ENCODE measurements at places on chromosomes 5 and 9. TPM values are rescaled to one million over a fixed set of nuclear protein-coding genes. Genes with fewer than 3 reads are reported as not detected.
A peak's percentile ranks its signal among the peaks of the same experiment; 100 is the strongest.

GCNT4 gene
- polyA plus RNA-seq: 27.4 TPM

GPR150 gene
- polyA plus RNA-seq: 0.90 TPM

PCDHB10 gene
- polyA plus RNA-seq: 2.9 TPM

MYORG gene
- 60.9 TPM for polyA plus RNA-seq

SPATA31E1 gene
- 0.48 TPM for polyA plus RNA-seq

NPR2 gene
- 15.3 TPM for polyA plus RNA-seq

DNA sequence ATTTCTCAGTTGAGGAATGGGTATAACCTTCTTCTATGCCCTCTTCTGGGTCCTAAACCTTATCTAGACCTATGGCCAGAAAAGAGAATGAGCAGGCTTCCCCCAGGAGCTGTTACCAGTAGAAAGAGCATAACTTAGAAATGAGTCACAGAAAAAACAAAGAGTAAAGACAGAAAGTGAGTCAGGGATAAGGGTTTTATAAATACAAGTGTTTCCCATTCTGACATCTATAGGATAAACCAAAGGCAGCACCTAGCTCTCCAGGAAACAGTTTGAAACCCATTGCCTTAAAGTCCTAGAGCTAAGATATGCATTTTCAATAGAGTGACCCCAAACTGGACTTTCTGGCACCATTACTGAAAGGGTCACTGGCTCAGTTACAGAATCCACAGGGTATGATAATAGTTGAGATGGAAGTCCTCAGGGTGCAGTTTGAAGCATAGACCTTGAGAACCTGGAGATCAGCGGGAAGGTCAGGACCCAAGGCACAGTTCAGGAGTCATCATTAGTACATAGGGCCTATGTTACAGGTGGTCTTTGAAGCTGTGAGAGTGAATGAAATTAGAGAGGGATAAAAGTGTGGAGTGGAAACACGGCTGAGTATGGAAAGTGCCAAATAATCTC lies 42.7 kb upstream of the LIFR start:
- no peaks in the 10 kb centered on the region for H3K36me3 ChIP-seq
- peaks cover 3% of the 10 kb centered on the region for H3K27me3 ChIP-seq
- no peak overlapping the region for H3K4me3 ChIP-seq
- DNase-seq: no peak
- no peaks in the 10 kb centered on the region for H3K4me1 ChIP-seq
- H3K27ac ChIP-seq: no peak overlapping the region

GRCh38 chr9:110669433-110669832 lies 842 bp downstream of the MUSK start:
- no peak for DNase-seq
- H3K4me3 ChIP-seq: peak overlapping the region; percentile 9
- no peaks in the 10 kb centered on the region for H3K27me3 ChIP-seq
- no peaks in the 10 kb centered on the region for H3K36me3 ChIP-seq
- no peaks in the 10 kb centered on the region for H3K4me1 ChIP-seq

DNA sequence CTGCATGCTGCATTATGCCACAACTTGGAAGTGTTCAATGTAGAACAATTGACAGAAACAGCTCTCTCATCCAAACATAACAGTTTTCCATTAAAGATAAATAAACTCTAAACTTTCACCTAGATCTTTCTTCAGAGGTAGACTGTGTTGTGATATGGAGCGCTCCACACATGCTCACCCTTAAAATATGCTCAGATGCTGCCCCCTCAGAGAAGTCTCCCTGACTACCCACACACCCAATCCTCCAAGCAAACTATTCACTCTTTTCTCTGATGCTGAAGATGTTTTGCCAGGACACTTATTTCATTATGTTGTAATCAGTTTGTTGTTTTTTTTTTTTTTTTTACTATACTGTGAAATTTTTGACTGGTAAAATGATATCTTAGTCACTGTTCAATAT lies 206.6 kb upstream of the RASA1 start:
- DNase-seq: no peak
- no peaks in the 10 kb centered on the region for H3K27me3 ChIP-seq
- no peaks in the 10 kb centered on the region for H3K4me1 ChIP-seq
- no peak overlapping the region for H3K27ac ChIP-seq
- no peaks in the 10 kb centered on the region for H3K36me3 ChIP-seq

DNA sequence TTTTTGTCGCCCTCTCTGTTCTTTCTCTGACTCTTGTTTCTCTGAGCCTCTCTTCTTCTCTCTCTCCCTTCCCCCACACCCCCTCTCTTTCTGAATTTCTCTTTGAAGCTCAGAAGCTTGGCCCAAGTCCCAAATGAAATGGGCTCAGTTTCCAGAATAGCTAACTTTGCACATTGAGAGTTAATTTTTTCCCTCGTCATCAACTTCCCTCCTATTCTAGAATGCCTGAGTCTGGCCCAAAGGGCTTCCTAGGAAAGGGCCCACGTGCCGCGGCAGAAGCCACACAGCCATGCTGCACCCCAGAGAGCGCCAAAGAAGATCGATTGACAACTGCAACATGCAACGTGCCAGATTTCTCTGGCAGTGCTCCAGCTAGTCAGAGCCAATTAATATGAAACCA lies 588.8 kb upstream of the KLF4 start:
- H3K36me3 ChIP-seq: no peaks in the 10 kb centered on the region
- H3K27me3 ChIP-seq: no peaks in the 10 kb centered on the region
- no peak for DNase-seq
- no peak overlapping the region for H3K27ac ChIP-seq
- H3K4me3 ChIP-seq: no peak overlapping the region
- H3K4me1 ChIP-seq: no peaks in the 10 kb centered on the region

DNA sequence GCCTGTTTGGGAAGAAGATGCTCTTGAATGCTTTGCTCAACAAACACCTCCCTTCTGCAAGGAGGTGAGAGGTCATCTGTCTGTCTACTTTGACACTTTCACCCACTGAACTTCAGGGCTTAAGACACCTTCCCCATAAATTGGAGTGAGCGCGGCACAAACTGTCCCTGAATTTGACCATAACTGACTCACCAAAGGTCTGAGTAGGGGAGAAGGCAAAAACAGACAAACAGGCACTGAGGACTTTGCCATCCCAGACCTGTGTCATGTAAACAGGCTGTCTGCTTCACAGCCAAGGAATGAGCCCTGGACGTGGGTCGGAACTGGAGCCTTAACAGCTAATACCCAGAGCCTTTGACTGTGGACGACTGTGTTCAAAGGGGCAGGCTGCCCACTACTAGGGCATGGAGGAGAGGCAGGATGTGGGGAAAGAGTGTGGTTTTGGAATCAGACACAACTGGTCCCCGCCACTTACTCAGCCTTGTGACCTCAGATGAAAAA lies 320.9 kb upstream of the KLF4 start:
- no peak overlapping the region for H3K4me3 ChIP-seq
- H3K27ac ChIP-seq: no peak overlapping the region
- H3K36me3 ChIP-seq: no peaks in the 10 kb centered on the region
- no peaks in the 10 kb centered on the region for H3K4me1 ChIP-seq

DNA sequence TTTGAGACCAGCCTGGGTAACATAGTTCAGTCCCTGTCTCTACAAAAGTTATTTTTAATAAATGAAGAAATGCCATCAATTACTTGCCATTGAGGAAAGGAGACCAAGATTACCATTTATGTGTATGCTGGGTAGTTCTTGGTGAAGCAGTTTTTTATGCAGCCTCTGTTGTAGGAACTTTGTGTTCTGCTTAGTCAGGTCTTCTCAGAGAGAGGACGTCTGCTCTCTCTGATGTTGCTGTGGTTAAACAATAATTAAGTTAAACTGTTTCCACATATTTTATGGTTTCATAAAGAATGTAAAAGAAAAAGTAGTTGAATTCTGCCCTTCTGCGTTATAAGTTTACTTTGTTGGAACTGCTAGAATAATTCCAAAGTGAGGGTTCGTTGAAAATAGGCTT lies 210.5 kb downstream of the KDM4C start:
- H3K27me3 ChIP-seq: no peaks in the 10 kb centered on the region
- H3K4me3 ChIP-seq: no peak overlapping the region
- DNase-seq: peak; percentile 44
- H3K27ac ChIP-seq: no peak overlapping the region
- H3K4me1 ChIP-seq: peaks cover 3% of the 10 kb centered on the region
- no peaks in the 10 kb centered on the region for H3K36me3 ChIP-seq

GRCh38 chr5:94691291-94691690 lies 72.8 kb downstream of the SLF1 start:
- H3K4me3 ChIP-seq: no peak overlapping the region
- no peak for DNase-seq
- H3K4me1 ChIP-seq: no peaks in the 10 kb centered on the region

Data from large intestine (tissue), 12 donors.